Fibroblast of skin of left quadriceps (primary cell): ENCODE measurements at places on chromosomes 2 and 18.

DNA sequence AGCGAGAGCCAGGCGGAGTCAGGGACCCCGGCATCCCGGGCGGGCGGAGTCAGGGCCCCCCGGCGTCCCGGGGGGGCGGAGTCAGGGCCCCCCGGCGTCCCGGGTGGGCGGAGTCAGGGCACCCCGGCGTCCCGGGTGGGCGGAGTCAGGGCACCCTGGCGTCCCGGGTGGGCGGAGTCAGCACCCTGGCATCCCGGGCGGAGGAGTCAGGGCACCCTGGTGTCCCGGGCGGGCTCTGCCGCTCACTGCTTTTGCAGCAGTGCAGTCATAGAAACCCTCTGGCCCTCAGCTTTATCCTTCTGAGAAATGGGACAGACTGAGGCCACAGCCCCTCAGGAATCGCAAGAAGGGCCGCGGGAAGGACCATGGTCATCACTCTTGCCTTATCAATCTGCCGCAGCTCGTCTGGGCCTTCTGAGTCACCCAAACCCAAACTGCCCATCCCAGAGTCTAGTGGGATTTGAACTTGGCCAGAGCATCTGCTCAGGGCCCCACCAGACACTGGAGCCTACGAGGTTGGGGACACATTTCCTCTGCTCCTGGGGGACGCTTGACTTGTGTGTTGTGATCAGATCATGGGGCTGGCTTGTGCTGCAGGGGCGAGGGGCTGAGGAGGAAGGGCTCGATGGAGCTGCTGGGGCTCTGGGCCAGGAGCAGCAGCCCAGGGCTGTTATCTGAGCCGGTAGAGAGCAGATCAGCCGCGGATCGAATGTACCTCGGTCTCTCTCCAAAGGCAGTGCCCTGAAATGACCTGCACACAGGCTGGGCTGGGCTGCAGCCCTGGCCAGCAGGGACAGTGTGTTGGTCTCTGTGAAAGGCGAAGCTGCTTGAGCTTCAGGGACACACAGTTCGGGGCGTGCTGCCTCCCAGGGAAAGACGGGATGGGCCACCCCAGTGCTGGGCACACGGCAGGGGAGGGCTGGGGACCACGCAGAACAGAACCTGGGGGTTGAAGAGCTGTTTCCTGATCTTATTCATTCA lies 290.1 kb upstream of the HDAC4 start:
- DNase-seq: no peak

DNA sequence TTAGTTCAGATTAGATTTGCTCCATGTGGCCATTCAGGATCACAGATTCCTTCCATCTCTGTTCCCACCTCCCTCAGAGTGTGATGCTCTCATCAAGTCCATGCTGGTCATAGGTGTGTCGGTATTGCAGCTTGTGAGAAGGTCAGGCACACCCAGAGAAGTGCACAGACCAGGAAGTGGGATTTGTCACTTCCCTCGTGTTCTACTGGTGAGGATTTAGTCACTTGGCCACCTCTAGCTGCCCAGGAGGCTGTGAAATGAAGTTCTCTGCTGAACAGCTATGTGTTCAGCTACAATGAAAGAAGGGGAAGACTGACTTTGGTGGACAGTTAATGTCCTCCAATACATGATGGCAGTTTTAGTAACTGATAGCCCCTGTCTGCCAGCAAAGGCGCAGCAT lies 3.5 kb upstream of the LANCL1 start:
- DNase-seq: no peak

GRCh38 chr2:67286981-67287759 lies 110.0 kb upstream of the ETAA1 start:
- no peak for DNase-seq

- DNase-seq: no peak
These were observed 8.1 kb upstream of the SSB start for GRCh38 chr2:169790581-169790980.

GRCh38 chr2:101036562-101036961 lies 34.5 kb downstream of the RPL31 start:
- DNase-seq: peak; percentile 21

- peak; percentile 86 for DNase-seq
These were observed 106.9 kb downstream of the ROCK1 start for GRCh38 chr18:21004726-21005125.

DNA sequence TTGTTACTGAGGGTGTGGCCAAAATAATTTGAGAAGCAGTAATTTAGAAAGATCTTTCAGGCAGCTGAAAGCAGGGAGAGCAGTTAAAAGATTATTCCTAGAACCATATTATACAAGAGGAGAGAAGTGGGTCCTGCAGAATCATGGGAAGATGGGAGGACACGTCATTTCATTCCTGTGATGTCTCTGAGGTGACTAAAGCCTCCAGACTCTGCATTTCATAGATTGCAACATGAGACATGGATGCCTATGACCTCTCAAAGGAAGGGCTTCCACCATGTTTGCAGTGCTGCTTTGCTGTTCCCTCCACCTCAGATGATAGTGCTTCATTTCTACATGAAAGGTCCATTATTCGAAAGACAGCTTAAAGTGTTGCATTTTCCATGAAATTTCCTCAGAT lies 788.4 kb downstream of the TSN start:
- DNase-seq: peak; percentile 12

DNA sequence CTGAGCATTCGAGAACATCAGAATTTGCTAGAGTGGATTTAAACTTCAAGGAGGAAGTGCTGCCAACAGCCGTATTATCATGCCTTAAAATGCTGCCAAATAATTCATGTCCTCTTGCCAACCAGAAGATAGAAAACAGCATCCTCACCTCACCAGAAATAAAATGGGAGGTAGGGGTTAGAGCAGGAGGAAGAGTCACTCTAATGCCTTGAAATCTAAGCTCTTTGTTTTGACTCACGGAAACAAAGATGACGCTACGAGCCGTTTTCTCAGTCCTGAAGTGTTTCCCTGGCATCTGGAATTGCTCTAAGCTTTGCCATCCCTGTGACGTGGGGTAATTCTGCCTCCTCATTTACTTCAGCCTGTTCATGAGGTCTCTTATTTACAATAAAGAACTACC lies 97.1 kb downstream of the PRPF40A start:
- no peak for DNase-seq

GRCh38 chr2:236336575-236337464 lies 72.6 kb upstream of the ASB18 start:
- DNase-seq: no peak

- DNase-seq: no peak
These were observed 127.4 kb upstream of the CTDP1 start for GRCh38 chr18:79552140-79552631.

GRCh38 chr2:183597841-183598240 lies 473.6 kb downstream of the NUP35 start:
- no peak for DNase-seq

GRCh38 chr2:163155279-163155883 lies 316.8 kb upstream of the KCNH7 start:
- DNase-seq: no peak

DNA sequence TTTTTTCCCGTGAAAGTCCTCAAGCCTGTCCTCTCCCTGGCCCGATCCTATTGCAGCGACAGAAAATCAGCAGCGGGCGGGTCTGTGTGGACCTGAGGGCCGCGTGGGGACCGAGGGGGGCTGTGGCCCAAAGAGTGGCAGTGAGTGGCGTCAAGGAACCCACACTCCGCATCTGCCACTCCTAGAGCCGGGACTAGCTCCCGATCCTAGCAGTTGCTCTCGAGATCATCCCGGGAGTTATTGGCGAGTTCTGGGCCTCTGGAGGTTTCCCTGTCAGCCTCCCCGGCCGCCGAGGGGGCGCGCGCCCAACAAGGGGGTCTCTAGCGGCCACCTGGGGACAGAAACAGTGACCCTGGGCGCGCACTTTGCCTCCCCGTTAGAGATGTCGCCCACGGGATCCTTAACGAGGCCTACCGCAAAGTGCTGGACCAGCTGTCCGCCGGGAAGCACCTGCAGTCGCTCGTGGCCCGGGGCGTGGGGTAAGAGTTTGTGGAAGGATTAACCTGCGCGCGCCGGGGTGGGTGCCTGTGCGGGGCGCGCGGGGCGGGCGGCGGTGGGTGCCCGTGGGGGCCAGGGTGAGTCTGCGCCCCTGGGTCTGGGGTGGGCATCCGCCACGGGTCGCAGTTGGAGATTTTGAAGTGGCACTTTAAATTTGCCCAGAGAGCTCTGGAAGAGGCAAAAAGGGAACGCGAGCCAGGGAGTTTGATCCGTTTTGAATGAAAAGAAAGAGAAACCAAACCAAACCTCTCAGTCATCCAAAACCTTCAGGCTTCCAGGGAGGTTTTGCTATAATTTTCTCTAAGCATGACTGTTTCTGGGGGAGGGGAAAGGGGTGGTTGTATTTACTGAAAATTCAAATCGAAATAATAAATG lies 3.5 kb downstream of the ADCYAP1 start:
- no peak for DNase-seq

DNA sequence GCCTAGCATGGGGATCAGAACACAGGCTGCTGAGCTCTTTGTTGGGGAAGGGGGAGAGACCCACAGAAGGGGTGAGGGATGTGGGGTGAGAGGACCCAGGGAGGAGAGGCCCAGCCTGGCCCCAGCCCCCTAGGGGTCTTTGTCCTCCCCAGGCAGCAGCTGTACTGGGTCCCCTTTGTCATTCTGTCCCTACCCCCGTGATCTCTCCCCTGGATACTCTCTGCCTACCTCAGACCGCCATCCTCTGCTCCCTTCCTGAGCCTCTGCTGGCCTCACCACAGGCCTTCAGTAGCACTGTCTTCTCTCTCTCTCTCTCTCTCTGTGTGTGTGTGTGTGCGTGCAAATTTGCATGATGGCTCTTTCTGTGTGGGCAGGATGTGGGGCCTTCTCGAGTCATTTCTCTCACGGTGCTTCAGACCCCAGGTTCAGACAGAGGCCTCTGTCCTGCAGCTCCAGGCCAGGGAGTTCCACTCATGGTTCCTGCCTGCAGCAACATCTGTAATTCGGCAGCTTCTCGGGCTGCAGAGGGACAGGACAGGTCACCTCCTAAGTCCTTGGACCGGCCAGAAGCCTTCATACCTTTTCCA lies 1.4 kb downstream of the PSD4 start:
- DNase-seq: no peak

DNA sequence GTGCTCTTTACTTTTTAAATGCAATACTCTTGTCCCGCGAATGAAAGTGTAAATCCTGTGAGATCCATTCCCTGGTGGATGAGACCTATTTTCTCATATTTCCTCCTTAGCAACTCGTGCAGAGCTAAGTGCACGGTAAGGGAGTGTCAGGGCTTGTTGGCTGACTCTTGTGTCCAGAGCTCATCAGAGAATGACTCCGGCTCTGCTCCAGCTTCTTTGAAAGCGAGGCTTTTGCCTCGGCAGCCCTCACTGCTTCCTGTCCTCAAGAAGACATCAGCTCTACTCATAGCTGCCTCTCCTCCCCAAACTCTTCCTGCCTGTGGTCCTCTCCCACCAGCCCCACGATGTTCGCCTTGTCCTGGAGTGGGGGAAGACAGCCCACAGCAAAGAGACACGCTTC lies 70.7 kb downstream of the LIPG start:
- DNase-seq: no peak

DNA sequence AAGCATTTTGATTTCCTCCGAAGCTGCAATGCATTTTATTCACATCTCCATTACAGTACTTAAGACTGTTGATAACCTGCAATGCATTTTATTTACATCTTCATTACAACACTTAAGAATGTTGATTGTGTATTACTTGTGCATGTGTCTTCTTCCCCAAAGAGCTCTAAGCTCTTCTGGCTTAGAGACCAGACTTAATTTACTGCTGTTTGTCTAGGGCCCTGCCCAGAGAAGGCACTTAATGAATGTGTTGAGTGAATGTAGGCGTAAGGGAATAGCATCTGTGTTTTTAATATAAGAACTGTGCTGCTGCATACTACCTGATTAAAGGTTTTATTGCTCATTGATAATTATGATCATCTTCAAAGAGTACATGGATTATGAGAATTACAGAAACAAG lies 295.6 kb downstream of the ZNF385B start:
- DNase-seq: no peak

DNA sequence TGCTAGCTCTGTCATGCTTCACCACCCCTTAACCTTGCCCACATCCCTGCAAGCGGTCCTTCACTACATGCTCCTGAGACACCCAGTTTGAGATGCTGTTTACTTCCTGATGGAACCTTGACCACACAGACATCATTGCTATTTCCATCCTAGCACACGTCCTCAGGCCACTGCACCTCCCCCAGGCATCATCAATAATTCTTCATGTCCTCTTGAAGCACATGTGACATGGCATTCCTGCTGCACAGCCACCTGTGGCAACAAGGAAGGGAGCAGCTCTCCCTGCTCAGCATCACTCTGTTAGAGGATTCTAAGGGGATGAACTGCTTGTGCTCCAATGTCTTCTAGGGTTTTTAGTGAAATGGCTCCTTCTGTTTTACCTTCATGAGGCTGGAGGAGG lies 26.1 kb upstream of the ST3GAL5 start:
- no peak for DNase-seq
